ENCODE measurements at places on chromosomes 7 and 10. TPM values are rescaled to one million over a fixed set of nuclear protein-coding genes. Genes with fewer than 3 reads are reported as not detected.

- peak overlapping the region; percentile 22 for H3K4me3 ChIP-seq
- peaks cover 31% of the 10 kb centered on the region for H3K4me1 ChIP-seq
- no peaks in the 10 kb centered on the region for H3K36me3 ChIP-seq
- peak overlapping the region; percentile 76 for H3K27ac ChIP-seq
Observed at GRCh38 chr10:88042160-88043100, 179.0 kb downstream of the PTEN start.

GRCh38 chr10:77566914-77567566, 70.6 kb downstream of the KCNMA1 start:
- no peak for DNase-seq
- H3K27me3 ChIP-seq: no peaks in the 10 kb centered on the region
- H3K36me3 ChIP-seq: peaks cover 4% of the 10 kb centered on the region

DNA sequence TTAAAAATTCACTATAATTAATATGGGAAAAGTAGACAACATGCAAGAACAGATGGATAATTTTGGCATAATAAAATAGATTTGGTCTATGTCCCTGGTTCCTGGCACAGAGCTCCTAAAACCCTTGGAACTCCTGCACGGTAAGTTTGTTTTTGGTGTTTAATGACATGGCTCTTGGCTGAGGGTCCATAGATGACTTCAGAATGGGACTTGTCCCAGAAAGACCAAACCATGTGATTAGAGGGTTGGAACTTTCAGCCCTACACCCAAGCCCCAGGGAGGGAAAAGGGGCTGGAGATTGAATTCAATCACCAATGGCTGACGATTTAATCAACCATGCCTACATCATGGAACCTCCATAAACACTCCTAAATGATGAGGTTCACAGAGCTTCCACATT, 12.6 kb upstream of the GSDME start:
- no peak for DNase-seq
- H3K4me3 ChIP-seq: no peak overlapping the region
- no peaks in the 10 kb centered on the region for H3K36me3 ChIP-seq

DNA sequence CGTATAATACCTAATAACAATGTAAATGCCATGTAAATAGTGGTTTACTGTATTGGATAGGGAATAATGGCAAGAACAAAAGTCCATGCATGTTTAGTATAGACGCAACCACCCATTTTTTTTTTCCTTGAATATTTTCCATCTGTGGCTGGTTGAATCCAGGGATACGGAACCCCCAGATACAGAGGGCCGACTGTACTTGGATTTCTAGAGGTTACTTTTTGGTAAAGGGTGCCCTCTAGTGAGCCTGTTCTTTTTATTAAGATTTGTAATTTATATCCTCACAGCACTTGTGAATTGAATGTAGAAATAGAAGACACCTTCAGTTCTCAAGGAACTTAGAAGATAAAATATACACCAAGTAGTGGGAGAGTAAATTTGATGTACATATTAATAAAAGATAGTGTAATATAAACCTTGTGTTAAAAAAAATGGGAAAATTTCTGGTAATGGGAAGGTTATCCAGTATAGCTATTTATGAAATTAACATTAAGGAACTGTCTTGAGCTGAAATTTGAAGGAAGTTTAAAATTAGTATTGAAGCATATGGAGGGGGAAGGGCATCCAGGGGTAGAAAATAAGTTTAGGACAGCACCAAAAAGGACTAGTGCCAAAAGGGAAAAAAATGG, 32.0 kb downstream of the EXOC6 start:
- no peak overlapping the region for H3K27ac ChIP-seq
- H3K4me1 ChIP-seq: no peaks in the 10 kb centered on the region
- no peak for DNase-seq

ZNF800 gene
- 24.8 TPM for total RNA-seq

GRCh38 chr7:155693826-155694225, 49.4 kb downstream of the RBM33 start:
- no peak overlapping the region for H3K27ac ChIP-seq
- no peaks in the 10 kb centered on the region for H3K27me3 ChIP-seq
- H3K4me3 ChIP-seq: no peak overlapping the region
- no peaks in the 10 kb centered on the region for H3K4me1 ChIP-seq
- peaks cover 29% of the 10 kb centered on the region for H3K36me3 ChIP-seq
- no peak for DNase-seq

ARPC1A gene
- total RNA-seq: 97.1 TPM

CALML3 gene
- 0.07 TPM for total RNA-seq

GRCh38 chr10:128907155-128907941, 559.7 kb upstream of the MGMT start:
- H3K36me3 ChIP-seq: no peaks in the 10 kb centered on the region
- peak overlapping the region; percentile 9 for H3K4me3 ChIP-seq
- no peak for DNase-seq
- peaks cover 12% of the 10 kb centered on the region for H3K4me1 ChIP-seq
- H3K27me3 ChIP-seq: peaks cover 14% of the 10 kb centered on the region

BTBD16 gene
- not detected for total RNA-seq

DNA sequence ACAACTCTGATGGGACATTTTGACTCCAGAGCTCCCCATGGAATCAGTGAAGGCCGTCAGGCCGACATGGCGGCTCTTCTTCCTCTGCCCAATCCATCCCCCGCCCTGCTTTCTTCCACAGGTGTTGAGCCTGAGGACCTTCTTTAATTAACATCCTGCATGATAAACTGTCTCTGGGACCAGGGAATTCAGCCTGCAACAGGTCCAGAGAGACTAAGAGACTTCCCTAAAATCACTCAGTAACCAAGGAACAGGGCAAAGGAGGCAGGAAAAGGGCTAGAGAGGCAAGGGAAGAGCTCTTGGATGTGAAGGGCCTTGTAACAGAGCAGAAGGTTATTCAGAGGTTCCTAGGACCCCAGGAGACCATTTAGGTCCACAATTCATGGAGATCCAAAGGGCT, 6.0 kb upstream of the PDLIM1 start:
- H3K27me3 ChIP-seq: peaks cover 2% of the 10 kb centered on the region
- peaks cover 4% of the 10 kb centered on the region for H3K4me1 ChIP-seq
- no peak for DNase-seq
- H3K27ac ChIP-seq: no peak overlapping the region
- no peak overlapping the region for H3K4me3 ChIP-seq

- no peak overlapping the region for H3K27ac ChIP-seq
- no peaks in the 10 kb centered on the region for H3K27me3 ChIP-seq
- no peak overlapping the region for H3K4me3 ChIP-seq
- no peak for DNase-seq
Observed at GRCh38 chr10:107813451-107814162, 649.1 kb upstream of the SORCS1 start.
